ENCODE measurements at places on chromosomes 16 and 17.

GRCh38 chr16:695355-696089 is 5.3 kb upstream of the WDR24 start:
- DNase-seq: no peak

DNA sequence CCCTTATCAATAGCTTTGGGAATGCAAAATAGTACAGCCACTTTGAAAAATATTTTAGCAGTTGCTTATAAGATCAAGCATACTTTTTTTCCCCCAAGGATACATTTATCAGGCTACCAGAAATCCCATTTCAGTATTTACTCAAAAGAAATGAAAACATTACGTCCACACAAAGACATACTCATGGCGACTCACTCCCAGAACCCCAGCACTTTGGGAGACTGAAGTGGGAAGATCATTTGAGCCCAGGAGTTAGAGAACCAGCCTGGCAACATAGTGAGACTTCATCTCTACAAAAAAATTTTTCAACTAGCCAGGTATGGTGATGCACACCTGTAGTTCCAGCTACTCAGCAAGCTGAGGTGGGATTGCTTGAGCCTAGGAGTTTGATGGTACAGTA is 5.9 kb downstream of the SKA2 start:
- no peak for DNase-seq

DNA sequence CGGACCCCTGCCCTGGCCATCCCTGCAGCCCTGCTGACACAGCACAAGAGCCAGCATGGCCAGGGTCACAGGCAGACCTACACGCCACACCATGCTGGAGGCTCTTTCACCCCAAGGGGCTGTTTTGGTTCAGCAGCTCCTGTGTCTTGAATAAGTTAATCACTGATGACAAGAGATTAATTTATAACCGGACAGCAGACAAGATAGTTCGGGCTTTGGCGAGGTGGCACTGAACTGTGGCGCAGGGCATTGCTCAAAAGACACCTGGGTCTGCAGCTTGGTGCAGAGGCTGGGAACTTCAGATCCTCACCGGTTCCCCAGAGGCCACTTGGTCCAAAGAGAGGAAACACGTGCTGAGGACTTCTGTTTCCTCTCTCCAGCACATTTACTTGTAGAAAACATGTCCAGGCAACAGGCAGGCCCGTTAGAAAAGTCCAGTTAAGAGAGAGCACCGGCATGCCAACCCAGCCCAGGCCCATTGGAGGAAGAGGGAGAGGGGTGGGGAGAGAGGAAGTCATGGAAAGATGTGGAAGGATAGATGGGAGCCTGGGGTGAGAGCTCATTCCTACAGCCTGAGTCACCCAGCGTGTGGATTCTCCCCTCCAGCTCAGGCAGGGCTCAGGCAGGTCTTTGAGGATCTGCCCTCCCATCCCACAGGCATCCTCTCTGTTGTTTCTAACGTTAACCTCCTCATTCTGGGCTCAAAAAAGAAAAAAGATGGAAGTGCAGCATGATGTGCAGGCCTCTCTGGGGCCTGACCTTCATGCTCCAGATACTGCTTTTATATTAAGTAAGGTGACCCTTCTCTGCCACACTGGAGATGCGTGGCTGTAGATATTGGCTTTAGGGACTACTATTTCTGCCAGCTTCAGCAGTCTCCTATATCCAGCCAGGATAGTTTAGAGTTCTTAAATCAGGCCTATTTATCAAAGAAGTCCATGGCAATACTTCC is 80.0 kb upstream of the HNF1B start:
- peak; percentile 84 for DNase-seq

GRCh38 chr17:79965806-79966205 is 69.9 kb downstream of the TBC1D16 start:
- DNase-seq: no peak

GRCh38 chr16:71845639-71846430 is at the start of gene ATXN1L:
Gene ATXN1L, plus strand, starts transcription at chr16:71845976. Its CDS starts 3,765 bp downstream, at chr16:71849741.
- DNase-seq: peak; percentile 93

DNA sequence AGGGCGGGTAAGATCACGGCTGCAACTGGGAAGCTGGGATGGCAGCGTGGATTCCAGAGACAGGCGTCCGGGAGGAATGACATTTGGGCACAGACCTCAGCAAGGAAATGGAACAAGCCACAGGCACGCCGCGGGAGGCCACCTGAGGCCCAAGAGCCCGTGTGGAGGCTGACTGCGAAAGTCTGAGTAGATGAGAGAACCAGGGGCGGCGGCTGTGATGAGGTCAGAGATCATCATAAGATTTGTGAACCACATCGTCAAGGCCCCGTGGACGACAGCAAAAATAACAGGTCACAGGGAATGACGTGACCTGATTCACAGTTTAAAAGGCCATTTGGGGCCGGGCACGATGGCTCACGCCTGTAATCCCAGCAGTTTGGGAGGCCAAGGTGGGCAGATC is 48.2 kb downstream of the MRM3 start:
- no peak for DNase-seq

- no peak for DNase-seq
Measured at GRCh38 chr17:65503557-65503956, 57.9 kb downstream of the AXIN2 start.

DNA sequence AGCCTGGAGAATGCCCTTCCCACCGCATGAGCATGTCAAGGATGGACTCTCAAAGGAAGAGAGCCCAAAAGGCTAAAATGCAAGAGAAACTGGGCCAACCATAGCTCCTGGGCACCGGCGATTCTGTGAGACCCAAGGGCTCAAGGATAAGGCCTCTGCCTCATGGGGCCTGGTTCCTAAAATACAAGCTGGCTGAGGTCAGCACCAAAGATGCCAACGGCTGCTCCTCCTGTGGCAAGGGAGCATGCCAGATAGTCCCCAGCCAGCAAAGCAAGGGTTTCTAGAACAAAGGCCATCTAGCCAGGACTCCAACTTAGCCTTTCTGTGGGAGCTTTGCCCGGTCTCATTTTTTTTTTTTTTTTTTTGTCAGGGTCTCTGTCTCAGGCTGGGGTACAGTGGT is 20.1 kb downstream of the GPRC5B start:
- DNase-seq: no peak

DNA sequence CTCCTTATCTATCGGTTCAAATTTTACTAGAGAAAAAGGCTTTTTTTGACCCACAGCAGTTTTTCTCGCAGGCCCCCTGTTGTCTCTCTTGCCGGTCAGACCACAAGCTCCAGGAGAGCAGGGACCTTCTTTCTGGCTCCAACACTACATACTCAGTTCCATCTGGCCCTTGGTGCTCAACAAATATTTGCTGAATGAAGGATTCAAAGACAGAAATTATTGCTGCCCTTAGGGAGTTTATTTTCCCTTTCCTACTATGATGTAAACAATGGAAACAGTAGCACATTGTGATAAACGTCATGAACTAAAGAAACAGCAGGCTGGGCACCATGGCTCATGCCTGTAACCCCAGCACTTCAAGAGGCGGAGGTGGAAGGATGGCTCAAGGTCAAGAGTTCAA is 59.0 kb upstream of the ATP2A3 start:
- no peak for DNase-seq

GRCh38 chr17:78020717-78021108 is 62.2 kb downstream of the TNRC6C start:
- DNase-seq: no peak

DNA sequence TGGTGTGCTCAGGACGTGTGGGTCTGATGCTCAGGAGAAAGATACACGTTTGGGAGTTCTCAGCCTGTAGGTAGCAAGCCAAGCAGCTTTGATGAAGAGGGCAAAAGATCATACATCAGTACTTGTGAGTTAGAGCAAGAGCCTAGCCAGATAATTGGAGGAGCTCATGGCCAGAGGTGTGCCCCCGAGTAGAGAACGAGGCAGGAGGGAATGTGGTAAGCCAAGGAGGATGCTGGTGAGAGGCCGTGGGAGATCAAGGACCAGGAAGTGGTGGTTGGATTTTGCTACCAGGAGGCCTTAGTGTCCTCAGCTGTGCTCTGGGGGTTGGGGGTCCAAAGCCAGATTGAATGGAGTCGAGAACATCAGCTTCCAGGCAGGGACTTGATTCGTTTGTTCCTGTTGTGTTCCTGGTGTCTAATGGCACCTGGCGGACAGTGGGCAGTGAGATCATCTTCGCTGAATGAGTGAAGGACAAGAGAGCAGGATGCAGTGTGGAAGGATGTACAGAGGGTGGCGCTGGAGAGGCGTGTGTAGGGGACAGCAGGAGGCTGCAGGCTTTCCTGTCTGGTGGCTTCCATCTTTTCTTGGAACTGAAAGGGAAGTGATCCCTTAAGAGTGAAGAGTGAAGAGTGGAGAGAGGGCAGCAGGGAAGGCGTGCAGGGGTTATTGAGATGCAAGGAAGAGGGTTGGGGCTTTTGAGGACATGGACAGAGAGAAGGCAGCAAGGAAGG is 11.6 kb downstream of the FBXL19 start:
- DNase-seq: peak; percentile 65

- no peak for DNase-seq
Measured at GRCh38 chr17:27824176-27824715, 23.9 kb upstream of the NOS2 start.

DNA sequence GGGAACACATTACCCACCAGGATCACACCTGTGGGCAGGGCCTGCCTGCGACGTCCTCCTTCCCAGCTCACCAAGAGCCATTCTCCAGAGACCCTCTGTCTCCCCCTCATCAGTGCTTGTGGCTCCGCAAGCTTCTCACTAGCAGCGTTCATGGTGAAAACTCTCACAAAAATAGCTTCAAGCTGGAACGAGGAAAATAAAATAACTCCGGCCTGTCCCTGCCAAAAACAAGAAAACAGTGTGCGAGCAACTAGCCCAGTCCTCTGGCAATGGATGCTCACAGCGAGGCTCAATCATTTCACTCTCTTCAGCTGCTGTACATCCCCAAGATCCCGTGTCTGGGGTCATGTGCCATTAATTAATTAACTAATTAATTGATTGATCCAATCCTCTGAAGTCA is 18.0 kb downstream of the SPACA3 start:
- no peak for DNase-seq

- DNase-seq: no peak
Measured at GRCh38 chr17:74755533-74755932, 7.1 kb downstream of the NHERF1 start.

DNA sequence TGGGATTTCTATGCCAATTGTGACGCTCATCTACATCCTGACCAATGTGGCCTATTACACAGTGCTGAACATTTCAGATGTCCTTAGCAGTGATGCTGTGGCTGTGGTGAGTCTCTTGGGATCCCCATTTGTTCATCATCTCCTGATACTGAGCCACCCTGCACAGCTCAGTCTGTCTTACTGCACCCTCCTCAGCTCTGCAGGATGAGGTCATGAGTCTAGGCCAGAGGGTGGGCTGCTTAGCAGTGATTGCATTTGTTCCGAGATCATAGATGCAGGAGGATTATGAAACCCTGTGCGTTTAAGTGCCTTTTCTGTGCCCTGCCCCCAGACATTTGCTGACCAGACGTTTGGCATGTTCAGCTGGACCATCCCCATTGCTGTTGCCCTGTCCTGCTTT is 19.5 kb downstream of the SLC7A6OS start:
- no peak for DNase-seq

- DNase-seq: no peak
Measured at GRCh38 chr17:72474719-72475477, 354.1 kb downstream of the SOX9 start.

GRCh38 chr17:1638171-1638590 is 7.4 kb downstream of the SCARF1 start:
- DNase-seq: no peak

DNA sequence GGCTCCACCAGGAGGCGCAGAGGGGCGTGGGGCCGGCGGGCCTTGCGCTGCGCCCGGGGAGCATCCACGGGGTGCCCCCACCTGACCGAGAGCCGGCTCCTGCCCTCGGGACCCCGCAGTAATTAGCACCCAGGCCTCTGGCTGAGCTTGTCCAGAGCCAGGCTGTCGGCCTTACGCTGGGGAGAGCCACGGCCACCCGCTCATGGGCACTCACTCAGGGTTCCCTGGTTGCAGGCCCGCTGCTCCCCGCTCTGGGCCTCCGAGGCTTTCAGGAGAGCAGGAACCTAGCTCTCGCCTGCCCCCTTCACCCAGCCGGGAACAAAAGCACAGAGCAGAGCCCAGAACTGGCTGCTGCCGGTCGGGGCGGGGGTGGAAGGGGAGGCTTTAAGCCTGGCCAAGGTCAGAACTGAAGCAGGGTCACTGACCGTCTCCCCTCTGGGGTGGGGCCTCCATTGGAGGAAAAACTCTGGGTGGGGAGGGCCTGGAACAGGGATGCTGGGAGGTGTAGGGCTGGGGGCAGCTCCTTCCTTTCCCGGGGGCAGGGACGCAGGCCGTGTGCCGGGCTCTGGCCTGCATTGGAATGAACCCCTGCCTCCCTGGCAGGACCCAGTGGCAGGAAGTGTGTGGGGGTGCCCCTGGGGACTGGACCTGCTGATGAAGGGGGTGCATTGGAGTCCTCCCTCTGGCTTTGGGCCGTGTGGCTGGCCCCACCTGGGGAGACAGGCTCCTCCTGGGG is 12.3 kb downstream of the GLIS2 start:
- DNase-seq: no peak

GRCh38 chr17:21240369-21241055 is 12.7 kb downstream of the NATD1 start:
- DNase-seq: no peak

DNA sequence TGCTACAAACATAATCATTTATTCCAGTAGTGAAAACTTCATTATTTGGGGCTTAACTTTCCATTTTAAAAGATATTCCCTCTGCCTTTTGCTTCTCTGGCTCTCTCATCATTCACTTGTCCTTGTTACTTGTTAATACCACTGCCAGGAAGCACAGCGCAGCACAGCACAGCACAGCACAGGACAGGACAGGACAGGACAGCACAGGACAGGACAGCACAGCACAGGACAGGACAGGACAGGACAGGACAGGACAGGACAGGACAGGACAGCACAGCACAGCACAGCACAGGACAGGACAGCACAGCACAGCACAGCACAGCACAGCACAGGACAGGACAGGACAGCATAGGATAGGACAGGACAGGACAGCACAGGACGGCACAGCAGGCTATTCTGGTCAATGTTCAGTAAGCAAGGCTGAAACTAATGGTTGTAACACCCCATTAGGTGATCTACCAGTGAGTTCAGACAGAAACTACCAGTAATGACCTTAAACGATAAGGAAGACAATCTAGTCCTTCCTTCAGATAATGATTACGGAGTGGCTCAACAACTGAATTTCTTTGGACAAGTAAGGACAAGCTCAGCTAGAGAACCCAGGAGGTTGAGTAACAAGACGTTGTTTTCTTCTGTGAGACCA is 31.9 kb downstream of the COG1 start:
- DNase-seq: no peak

DNA sequence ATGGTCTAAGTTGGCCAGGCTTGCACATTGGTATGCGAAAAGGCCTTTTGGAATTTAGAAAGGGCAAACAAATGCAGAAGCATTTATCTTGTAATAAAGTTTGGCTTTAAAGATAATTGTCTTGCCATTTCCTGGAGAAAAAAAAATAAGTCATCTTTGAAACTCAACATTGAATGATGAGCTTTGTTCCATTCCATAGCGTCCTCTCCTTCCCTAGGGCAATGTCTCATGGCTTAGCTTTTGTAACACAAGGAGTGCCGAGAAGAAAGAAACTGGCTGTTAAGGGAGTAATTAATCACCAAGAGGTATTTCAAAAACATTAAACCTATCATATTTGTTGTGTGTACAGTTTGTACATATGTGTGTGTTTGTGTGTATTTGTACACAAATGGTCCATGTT is 372.3 kb downstream of the NPIPA8 start:
- DNase-seq: no peak

GRCh38 chr17:9108146-9108545 is 86.8 kb downstream of the NTN1 start:
- no peak for DNase-seq

All from H54 (cell line).